Tongue (tissue), 3 donors: ENCODE measurements at places on chromosomes 4 and X. TPM values are rescaled to one million over a fixed set of nuclear protein-coding genes. Genes with fewer than 3 reads are reported as not detected.
A peak's percentile ranks its signal among the peaks of the same experiment; 100 is the strongest.

- no peak for DNase-seq
Measured at GRCh38 chr4:80252953-80253352, 13.5 kb upstream of the FGF5 start.

The ZIC3 gene
- total RNA-seq, result not detected

The CLGN gene
- total RNA-seq, result 5.3 TPM

- DNase-seq, result peak; percentile 85
Measured at GRCh38 chrX:154918060-154918483, 31.9 kb downstream of the F8A1 start.

DNA sequence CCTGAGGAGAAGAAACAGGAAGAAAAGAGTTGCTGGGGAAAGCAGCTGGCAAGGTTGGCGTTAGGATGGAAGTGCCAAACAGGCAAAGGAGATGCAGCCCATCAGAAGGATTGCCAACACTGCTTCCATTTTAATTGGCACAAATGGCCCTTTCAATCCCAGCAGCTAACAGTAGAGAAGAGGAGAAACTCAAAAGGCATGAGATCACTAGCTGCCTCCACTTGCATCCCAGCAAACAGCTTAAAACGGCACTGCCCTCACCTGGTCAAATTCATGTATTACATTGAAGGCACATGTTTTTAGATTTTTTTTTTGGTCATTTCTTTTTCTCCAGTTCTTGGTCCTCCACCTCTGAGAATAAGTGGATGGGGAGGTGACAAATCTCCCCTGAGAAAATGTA is 14.9 kb upstream of the LOC101059915 start:
- DNase-seq, result peak; percentile 77

DNA sequence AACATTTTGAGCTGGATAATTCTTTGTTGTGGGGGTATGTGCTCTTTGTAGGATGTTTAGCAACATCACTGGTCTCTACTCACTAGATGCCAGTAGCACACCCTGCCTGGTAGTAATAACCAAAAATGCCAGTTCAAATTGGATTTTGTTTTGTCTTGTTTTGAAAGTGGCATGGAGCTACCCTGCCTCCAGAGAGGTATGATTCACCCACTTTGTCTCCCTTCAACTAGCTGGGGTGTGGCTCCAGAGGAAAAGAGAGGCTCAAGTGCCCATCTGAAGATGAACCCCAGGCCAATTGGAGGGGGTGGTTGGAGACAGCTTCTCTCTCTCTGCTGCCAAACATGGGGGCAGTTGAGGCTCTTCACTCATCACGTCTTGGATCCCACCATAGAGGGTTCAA is 34.5 kb downstream of the NIPAL1 start:
- no peak for DNase-seq

GRCh38 chrX:79366873-79367749 is at the start of gene ITM2A:
TSS of gene ITM2A (minus strand) at chrX:79367334. CDS start at chrX:79367215, 119 bp downstream.
- DNase-seq, result peak; percentile 87

The IL1RAPL2 gene
- total RNA-seq, result 7.8 TPM

DNA sequence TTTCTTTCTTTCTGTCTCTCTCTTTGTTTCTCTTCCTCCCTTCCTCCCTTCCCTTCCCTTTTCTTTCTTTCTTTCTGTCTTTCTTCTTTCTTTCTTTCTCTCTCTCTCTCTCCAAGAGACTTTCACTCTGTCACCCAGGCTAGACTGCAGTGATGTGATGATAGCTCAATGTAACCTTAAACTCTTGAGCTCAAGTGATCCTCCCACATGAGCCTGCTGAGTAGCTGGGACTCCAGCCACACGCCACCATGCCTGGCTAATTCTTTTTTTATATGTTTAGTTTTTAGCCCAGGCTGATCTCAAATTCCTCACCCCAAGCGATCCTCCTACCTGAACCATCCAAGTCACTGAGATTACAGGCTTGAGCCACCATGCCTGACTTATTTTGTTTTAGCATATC is 64.3 kb upstream of the EMCN start:
- peak; percentile 4 for DNase-seq

The MAGEB3 gene
- total RNA-seq, result not detected

DNA sequence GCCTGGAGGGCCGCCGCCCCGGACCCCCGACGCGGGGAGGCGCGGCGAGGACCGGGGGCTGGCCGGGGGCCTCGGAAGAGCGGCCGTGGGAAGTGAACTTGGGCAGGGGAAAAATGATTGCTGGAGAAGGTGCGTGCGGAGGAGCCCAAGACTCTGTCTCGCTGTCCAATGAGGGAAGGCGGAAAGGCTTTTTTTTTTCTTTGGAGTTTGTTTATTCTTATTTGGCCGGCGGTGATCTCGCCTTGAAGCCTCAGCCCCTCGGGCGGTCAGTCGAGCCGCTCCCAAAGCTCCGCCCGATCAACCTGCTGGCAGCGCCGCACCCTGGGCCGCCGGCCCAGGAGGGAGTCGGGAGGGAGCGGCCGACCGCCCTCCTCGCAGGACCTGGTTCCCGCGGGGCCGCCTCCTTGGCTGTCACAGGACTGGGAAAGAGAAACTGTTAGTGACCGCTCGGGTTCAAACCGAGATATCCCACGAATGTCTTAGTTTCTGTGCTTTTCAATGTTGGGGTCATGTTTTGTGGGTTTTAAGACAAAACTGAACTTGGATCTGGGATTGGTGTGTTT is 2.5 kb downstream of the CPEB2 start:
- peak; percentile 57 for DNase-seq

- peak; percentile 45 for DNase-seq
Measured at GRCh38 chrX:15820106-15821073, 30.1 kb downstream of the ZRSR2 start.

The BANK1 gene
- 1.1 TPM for total RNA-seq

The ARHGAP36 gene
- total RNA-seq, result 172 TPM

GRCh38 chr4:80812145-80812544 is 218.4 kb upstream of the BMP3 start:
- DNase-seq, result no peak

The FGB gene
- not detected for total RNA-seq

The ODAM gene
- total RNA-seq, result not detected

- no peak for DNase-seq
Measured at GRCh38 chr4:26088433-26088928, 174.5 kb downstream of the SMIM20 start.

- DNase-seq, result no peak
Measured at GRCh38 chr4:127284236-127284635, 348.5 kb upstream of the INTU start.

GRCh38 chrX:136742721-136743379 is 37.9 kb downstream of the ARHGEF6 start:
- DNase-seq, result no peak

The ARX gene
- 0.31 TPM for total RNA-seq
